ENCODE measurements at places on chromosomes 3 and 15.

- DNase-seq, result no peak
Observed at GRCh38 chr3:22960105-22960984, 242.8 kb upstream of the UBE2E2 start.

DNA sequence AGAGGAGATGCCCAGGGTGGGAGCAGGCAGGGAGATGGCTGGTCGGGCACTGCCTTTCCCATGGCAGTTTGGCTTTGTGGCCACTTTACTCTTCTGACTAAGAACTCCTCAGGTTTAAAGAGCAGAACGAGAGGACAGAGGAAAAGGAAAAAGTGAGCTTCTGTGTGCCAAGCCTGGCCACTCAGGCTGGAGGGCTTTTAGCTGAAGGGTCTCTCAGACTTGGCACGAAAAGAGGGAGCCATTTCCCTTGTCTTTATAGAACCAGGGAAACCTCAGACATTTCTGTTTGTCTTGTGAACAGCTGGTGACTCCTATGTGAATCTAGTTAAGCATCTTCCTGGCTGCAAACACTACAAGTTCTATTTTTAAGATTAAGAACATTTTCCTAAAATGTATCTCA is 23.3 kb upstream of the PSMD6 start:
- no peak for DNase-seq

GRCh38 chr3:70856414-70857162 is 544.1 kb upstream of the MDFIC2 start:
- no peak for DNase-seq

- DNase-seq, result no peak
Observed at GRCh38 chr15:72203507-72203837, 5.9 kb upstream of the GRAMD2A start.

DNA sequence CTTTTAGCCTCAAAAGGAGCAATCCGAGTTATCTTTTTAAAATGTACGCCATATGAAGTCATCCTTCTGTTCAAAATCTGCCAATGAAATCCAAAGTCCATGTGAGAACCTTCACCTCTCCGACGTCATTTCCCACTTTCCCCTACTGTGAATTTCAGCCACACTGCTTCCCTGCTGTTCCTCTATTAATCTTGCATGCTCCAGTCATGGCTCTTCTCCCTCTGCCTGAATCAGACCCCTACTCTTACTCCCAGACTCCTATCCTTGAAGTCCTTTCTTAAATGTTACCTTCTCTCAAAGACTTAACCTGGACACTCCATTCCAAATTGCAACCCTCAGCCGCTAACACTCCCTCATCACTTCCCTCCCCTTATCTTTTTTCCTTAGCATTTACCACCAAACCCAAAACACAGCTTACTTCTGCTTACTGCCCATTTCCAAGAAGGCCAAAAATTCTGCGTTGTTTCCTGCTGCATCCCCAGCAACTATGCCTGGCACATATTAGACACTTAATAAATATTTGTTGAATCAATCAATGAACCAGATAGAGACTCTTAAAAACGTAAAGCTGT is 1.2 kb downstream of the NKIRAS1 start:
- no peak for DNase-seq

DNA sequence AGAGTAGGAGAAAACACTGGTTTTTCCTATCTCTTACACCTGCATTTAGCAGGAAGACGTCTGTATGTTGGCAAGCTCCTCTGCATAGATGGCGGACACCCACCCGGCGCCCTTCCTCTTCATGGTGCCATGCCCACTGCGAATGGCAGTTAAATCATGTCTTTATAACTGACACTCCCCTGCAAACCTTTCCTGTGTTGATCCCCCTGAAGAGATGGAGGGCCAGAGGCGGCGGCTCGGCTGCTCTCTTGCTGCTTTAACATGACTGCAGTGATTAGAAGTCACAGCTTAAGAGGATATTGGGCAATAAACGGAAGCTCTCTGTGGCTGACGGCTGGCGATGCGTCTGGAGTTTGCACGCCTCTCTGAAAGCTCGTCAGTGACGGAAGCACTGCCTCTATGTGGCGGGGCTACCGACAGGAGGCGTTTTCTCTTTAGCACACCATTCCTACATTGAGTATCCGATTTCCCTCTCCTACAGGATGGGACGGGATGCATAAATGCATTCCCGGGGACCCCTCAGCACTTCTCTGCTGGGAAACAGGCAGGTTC is 25.5 kb upstream of the SNRPA1 start:
- DNase-seq, result no peak

- DNase-seq, result no peak
Observed at GRCh38 chr3:96843505-96844203, 29.3 kb downstream of the EPHA6 start.

- no peak for DNase-seq
Observed at GRCh38 chr3:38029400-38030125, at the start of gene PLCD1. PLCD1 (minus strand) TSS chr3:38029642; CDS start chr3:38029539, 103 bp downstream.

GRCh38 chr3:39809181-39809994 is at the start of gene MYRIP:
MYRIP (plus strand) TSS chr3:39809609; CDS start chr3:39900817, 91,208 bp downstream.
- DNase-seq, result no peak

DNA sequence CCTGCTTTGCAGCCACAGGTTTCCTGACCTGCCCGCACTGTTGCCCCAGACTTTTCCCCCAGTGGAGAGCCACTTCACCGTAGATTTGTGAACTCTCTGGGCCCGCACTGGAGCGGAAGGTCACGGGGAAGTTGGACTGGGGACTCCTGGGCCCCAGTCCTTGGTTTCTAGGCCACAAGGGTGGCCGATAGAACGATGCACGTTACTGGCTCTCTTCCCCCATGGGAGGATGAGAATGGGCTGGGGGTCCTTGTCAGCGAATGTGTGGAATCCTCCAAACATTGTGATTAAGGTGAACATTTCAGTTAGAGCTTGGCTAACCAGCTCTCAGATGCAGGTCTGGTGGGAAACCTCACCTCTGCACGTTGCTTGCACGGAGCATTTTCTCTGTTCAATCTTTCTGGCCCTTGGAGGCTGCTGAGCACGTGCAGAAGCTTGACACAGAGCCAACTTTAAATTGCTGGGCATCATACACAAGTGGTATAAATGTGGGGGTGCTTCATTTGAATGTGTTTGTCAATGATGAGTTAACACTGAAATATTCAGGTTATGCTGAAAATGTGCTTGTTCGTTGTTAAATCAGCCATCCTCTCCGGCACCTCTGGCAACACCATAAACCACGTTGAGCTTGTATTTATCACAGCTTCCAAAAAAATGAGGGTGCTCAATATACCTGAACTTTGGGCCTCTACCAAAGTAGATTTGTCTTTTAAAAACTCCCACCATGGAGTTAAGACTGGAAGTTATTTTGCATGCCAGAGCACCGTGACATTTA is 976 bp downstream of the DIS3L start:
- DNase-seq, result no peak

GRCh38 chr3:195212749-195213375 is 58.1 kb downstream of the XXYLT1 start:
- no peak for DNase-seq

DNA sequence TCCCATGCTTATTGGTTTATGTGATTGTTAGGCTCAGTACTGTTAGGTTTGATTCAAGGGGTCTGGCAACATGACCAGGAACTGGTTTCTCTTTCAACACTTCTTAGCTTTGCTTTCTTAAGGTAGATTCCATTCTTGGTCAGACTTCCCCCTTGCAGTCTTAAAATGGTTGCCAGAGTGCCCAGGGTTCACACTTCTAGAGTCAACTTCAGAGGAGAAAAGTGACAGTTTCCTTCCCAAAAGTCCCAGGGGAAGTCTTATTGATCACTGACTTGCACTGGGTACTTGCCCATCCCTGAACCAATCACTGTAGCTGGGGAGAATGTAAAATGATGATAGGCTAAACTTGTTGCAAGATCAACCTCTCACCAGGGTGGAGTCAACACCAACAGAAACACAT is 14.1 kb downstream of the MGLL start:
- no peak for DNase-seq

GRCh38 chr15:98826658-98827057 is 178.3 kb downstream of the IGF1R start:
- DNase-seq, result no peak

DNA sequence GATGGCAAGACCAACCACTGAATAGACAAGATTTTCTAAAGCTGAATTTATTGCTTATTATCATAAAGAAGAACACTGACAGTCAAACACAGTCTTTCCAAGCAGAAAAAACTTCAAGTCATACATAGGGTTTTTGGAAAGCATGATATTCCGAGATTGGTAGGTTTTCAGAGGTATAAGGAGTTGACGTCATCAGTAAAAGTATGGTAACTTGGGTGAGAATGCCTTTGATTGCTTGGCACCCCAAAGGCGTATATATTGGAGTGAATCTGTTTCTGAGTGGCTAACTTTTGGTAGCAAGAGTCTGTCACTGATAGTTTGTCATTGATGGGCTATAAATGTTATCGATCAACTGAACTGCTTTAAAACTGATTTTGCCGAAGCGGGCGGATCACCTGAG is 227.9 kb upstream of the CNTN4 start:
- no peak for DNase-seq

DNA sequence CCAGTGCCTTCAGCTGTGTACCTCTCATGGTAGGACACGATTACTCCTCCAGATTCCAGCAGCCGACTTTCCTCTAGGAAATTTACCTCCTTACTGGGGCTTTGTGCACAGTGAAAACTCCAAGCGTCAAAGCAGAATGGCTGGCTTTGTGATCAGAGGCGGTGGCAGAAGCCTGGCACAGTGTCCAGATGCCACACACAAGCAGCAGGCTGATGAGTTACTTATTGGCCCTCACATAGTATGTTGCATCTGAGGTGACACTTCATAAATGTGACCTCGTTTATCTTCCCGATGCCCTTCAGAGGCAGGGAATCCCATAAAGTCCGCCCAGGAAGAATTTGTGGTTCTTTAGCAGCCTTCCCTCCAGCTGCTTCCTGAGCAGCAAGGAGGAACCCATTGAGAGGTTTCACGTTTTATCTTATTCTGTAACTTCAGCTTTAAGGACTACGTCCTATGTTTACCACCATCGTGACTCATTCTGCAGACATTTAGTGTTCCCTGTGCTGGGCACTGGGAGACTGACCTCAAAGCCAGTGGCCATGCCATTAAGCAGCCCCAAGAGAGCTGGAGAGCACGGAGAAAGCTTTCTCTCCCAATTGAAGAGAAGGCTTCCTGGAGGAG is 107.1 kb upstream of the C15orf61 start:
- no peak for DNase-seq

DNA sequence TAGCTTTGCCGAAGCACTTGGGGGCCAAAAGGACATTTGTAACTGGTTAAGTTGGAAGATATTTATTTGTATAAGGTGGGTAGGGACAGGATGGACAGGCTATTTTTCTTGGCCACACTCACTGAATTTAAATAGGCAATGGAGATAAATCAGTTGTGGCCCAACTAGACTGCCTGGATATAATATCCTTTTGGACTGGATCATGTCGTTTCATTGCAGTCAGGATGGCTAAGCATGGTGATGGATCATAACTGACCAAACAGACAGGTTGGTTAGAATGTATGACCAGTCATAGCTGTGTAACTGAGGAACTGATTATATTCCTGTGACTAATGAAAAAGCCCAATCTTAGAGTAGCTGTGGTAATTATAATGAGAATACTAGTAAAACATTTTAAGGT is 284.0 kb downstream of the LPP start:
- DNase-seq, result no peak

DNA sequence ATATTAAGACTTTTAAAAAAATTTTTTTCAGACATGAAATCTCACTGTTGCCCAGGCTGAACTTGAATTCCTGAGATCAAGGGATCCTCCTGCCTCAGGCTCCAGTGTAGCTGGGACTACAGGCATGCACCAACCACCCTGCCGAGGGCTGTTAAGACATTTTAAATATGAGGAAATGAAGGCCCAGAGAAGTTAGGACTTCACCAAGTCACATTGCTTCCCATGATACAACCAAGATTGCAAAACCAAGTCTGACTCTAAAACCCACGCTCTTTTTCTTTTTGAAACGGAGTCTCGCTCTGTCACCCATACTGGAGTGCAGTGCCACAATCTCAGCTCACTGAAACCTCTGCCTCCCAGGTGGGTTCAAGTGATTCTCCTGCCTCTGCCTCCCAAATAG is 28.0 kb downstream of the PTPN9 start:
- DNase-seq, result no peak

GRCh38 chr3:56915966-56916586 is 114.3 kb upstream of the ARHGEF3 start:
- no peak for DNase-seq

GRCh38 chr3:74582982-74583381 is 31.5 kb downstream of the CNTN3 start:
- no peak for DNase-seq

GRCh38 chr15:80591471-80591870 is 103.6 kb upstream of the ABHD17C start:
- no peak for DNase-seq

- DNase-seq, result no peak
Observed at GRCh38 chr15:43903864-43904290, 77.1 kb downstream of the WDR76 start.

DNA sequence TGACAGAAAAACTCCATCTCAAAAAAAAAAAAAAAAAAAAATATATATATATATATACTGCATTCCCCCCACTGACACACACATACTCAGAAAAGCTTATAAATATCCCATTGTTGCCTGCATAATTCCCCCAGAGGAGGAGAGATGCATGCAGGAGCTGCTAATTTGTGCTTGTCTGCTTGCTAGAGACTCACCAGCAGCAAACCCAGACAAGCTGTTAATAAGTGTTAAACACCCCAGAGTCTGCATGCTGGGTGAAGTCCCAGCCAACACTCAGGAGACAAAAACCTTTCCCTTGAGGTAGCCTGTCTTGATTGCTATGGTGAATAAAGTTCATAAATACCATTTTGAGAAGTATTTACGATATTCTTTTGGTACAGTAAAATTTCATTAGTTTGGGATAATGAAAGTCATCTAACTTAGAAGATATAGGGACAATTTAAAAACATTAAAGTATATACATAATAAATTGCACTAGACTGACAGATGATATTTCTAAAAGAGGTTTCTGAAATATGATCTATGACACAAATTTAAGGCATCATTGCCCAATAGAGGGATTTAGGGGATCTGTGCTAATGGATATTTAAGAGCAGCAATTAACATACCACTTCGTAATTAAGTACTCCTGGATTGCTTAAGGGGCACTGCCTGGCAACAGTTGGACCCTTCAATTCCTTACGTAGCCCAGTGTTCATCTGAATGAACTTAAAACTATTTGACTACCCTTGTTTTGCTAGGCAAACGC is 400.0 kb upstream of the C2CD4B start:
- DNase-seq, result no peak

DNA sequence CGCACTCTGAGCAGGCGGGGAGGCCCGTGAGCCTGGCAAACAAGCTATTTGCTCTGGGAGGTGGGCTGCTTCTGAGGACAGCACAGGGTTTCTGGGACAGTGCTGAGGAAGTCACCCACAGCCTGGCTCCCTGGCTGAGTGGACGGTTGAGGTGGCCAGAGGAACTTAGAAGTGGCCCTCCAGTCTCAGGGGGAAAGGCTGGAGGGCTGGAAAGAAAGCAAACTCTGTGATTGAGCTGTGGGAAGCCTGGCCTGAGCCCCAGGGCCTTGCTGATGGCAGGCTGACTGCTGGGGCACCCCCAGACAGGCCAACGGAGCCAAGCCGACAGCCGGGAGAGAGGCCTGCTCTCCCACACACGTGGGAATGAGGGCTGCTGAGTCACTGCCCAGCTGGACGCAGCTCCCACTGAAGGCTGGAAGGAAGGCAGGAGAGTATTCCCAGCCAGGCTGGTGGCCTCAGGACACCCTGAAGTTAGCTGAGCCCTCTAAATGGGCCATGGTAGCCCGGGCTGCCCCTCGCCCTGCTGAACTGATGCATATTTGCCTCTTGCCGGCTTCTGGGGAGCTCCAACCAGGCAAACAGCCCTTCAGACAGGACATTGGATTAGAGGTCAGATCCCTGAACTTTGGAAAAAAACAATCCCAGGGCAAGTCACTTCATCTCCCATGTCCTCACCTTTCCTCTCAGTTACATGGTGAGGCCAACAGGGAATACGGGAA is 98.0 kb upstream of the TLE3 start:
- DNase-seq, result no peak

- DNase-seq, result no peak
Observed at GRCh38 chr15:55991802-55992768, 1.3 kb downstream of the NEDD4 start.

Measured in cortex of kidney (tissue), 1 donor.